ENCODE measurements at places on chromosomes 16 and 17.
A peak's percentile ranks its signal among the peaks of the same experiment; 100 is the strongest.

DNA sequence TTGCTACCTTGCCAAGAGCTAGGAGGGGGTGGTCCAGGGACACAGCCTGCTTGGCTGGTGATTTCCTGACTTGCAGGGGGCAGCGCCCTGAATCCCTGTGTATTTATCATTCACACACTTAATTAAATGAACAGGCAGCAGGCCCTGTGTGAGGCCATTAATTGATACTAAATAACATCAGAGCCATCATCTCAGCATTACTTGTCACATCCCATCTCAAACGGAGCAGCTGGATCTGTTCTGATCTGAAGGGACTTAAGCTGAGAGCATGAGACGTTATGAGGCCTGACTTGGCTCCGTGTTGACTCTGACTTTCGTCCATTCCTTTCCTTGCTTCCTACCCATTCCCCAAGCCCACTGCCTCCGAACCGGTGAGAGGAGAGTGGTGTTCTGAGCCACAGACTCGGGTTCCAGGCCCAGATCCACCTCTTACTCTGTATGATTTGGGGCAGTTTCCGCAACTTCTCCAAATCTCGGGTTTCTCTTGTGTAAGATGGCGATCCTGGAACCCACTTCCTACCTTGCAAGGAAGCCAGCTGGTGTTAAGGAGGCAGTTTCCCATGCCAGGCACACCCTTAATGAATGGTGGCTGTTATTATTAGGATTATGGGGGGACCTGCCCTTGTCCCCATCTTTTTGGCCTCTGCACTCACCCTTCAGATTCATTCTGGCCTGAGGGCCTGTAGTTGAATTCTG, 33.8 kb downstream of the CACNA1G start:
- DNase-seq = no peak

- no peak for DNase-seq
These were observed 4.6 kb downstream of the HAGH start for GRCh38 chr16:1821861-1822611.

- DNase-seq = no peak
These were observed 364.1 kb downstream of the CPPED1 start for GRCh38 chr16:12439399-12440227.

DNA sequence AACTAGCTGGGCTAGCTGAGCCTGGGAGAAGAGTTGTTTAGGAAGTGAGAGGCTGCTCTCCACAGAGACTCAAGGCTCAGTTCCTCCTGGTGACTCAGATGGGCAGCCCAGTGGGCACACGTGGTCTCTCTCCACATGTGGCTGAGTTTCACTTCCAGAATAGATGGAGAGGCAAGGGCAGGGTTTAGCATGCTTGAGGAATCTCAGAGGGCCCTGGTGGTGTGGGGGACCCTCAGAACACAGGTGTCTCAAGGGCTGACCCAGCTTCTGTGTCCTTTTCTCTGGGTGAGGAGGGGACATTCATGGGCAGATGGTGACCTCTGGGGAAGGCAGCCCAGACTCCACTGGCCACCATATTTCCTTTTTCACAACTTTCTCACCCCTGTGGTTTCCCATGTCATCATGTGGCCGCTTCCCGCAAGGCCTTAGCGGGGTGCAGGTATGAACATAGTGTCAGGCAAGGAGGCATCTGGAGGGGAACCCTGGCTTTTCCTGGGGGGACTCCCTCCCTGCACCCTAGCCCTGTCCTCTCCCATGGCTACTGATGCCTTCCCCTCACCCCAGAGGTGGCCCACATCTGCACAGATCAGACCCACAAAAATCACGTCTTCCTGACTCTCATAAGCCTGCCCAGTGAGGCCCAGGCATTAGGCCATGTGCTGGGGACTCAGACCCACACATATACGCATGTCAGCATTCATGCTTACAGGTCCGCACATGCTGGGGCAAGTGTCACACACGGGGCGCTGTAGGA, 3.3 kb downstream of the GRN start:
- peak; percentile 27 for DNase-seq

- DNase-seq = no peak
These were observed 1.7 kb upstream of the LASP1 start for GRCh38 chr17:38867968-38868816.

DNA sequence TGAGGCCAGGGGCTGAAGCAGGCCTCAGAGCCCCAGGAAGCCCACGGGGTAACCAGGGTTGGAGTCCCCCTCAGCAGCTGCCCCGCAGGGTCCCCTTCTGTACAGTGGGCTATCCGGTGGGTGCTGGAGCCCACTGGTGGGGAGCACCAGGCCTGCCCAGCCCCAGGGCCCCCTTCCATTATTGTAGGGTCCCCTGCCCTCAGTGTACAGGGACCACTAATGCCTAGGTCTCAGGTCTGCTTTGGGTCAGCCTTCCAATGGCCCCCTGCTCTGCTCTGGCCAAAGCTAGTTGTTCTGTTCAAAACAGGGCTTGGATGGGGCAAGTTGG, 1.1 kb downstream of the ADAM11 start:
- no peak for DNase-seq

DNA sequence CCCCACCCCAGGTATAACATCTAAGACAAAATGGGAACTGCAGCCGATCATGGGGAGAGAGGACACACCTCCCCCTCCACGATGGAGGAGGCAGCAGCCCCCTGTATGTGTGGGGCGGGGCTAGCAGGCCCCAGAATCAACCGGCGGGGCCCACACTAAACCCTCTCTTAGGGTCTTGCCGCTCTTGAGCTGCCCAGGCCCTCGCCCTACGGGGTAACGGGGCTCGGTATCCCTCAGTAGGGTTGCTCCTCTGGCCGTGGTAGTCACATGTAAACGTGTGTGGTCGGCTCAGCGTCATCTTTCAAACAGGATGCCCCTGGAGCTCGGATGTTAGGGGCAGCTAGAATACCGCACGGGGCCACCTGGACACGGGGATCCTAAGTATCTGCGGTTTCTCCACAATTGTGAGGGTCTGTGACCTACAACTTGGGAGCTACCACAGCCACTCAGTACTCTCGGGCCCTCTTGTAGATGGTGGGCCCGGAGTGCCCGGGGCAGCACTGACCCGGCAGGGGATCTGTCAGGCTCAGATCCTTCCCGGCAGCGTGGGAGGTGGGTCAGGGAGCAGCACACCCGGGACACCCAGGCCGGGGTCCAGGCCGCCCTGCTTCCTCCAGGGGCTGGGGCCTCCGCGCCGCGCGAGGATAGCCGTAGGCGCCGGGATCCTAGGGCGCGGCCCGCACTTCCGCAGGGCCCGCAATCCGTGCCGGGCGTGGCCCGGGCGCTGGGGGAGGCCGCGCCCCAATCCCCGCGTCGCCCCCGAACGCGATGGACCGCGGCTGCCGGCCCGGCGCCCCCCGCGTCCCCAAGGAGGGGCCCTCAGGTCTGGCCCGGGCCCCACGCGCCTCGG, 781 bp downstream of the ARHGDIA start:
- DNase-seq = peak; percentile 37

- no peak for DNase-seq
These were observed 12.0 kb upstream of the DEF8 start for GRCh38 chr16:89936508-89936907.

DNA sequence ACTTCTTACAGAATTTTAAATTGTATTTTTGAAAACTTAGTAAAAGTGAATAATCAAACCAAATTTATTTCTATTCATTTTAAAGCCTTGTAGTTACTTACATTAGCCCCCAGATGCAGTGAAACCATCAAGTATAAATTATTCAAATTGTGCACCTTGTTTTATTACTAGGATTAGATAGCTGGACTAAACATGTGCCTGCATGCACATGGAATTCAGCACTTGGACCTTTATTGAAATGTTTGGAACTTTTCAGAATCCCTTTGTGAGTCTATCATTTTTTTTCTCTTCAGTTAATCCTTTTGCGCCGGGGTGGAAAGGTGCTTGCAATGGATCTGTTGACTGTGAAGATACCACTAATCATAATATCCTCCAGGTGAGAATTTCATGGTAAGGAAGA, 4.7 kb downstream of the ZPBP2 start:
- no peak for DNase-seq

DNA sequence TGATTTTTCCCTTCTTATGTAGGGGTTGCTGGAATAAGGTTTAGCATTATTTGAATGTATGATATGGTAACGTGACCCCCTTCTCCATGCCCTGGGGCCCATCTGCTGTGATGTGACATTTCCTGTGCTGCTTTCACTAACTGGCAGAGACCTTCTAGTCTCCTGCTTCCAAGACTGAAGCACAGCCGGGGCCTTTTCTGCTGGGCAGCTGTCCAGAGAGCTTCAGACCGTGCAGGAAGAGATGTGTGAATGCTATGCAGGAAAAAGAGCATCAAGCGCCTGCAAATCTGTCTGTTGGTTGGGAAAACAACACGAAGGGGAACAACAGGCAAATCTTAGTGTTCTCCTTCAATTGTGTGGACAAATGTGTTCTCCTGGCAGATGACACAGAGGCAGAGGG, 128.5 kb downstream of the SPACA3 start:
- no peak for DNase-seq

DNA sequence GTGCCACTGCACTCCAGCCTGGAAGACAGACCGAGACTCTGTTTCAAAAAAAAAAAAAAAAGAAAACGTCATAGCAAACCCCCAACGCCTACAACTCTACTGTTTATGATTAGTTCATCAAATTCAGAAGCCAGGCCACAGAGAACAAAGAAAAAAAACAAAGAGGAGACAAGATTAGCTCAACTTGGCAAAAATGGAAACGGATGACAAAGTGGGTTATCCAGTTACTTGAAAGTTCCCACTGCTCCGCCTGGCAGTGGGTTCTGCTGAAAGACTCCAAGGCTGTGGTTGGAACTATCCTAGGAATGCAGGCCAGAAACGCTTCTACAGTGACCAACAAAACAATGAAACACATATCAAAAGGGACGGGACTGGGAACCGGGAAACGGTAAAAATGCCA, 53.1 kb downstream of the MRM3 start:
- no peak for DNase-seq

- no peak for DNase-seq
These were observed 62.2 kb downstream of the TNRC6C start for GRCh38 chr17:78020717-78021108.

DNA sequence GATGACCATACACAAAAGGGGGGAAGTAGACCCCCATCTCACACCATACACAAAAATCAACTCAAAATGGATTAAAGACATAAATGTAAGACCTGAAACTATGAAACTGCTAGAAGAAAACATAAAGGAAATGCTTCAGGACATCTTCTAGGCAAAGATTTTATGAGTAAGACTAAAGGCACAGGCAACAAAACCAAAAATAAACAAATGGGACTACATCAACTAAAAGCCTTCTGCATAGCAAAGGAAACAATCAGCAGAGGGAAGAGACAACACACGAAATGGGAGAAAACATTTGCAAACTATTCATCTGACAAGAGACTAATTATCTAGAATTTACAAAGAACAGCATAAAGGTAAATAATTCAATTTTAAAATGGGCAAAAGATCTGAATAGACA, 152.1 kb downstream of the AXIN2 start:
- no peak for DNase-seq

DNA sequence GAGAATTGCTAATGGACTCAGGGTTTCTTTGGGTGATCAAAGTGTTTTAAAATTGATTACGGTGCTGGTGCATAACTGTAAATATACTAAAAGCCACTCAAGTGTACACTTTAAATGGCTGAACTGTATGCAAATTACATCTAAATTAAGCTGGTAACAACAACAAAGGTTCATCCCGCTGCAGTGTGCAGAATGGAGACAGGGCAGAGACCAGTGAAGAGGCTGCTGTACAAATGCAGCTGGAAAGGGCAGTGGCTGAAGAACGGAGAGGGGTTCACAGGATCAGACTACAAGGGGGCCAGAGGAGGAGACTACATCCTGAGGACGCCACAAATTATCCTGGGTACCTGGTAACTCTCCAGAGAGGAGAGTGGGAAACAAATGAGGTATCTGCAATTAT, 9.0 kb upstream of the ITGAE start:
- DNase-seq = no peak

GRCh38 chr17:44906010-44906646, 6.9 kb upstream of the EFTUD2 start:
- no peak for DNase-seq

- peak; percentile 83 for DNase-seq
These were observed 100.1 kb upstream of the CHMP6 start for GRCh38 chr17:80891397-80892018.
